ENCODE measurements at places on chromosomes 2 and 18.

GRCh38 chr2:59034837-59035236 lies 793.7 kb upstream of the FANCL start:
- peak; percentile 27 for DNase-seq

DNA sequence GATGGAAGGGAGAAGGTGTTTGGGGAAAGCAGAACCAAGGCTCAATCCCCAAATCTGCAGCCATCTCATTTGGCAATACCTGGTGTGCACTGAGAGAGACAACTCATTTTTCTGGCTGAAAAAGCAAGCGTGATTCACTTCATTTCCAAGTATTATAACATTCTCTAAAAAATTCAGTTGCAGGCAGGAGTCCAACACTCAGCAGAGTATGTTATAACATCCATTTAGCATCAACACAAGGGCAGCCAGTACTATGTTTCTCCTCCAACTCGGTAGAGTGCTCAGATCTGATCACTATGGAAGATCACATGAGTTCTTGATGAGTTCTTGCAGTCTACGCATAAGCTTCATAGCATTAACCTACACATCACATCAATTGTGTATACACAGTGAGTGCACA lies 99.4 kb upstream of the PID1 start:
- peak; percentile 43 for DNase-seq

DNA sequence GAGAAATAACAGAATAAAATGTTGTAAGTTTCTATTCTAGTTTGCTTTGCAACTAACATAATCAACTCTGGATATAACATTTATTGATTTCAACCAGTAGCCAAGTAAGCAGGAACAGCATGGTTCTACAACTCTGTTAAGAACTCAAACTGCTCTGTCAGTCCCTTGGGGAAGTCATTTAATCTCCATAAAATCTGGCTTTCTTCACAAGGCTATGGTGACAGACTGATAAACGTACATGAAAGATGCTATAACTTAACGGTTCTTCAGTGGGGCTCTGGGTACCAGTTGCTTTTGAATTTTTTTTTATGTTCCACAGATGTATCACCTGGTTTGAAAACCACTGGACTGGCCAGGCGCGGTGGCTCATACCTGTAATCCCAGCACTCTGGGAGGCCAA lies 10.3 kb downstream of the PSME4 start:
- DNase-seq: no peak

DNA sequence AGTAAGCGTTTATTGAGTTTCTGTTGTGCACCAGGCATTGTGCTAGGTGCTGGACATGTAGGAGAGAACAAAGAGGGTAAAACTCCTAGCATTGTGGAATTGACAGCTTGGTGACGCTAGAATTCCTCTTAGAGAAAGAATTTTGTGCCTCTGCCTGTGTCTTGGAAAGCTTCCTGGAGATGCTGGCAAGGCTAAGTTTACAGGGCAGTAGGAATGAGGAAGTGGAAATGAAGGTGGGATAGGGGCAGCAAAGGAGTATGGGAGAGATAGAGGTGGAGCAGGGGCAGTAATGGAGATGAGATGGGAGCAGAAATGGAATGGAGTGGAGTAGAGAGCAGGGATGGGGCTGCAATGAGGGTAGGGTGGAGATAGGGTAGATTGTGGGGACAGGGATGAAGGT lies 29.8 kb downstream of the GPR39 start:
- DNase-seq: no peak

- no peak for DNase-seq
Measured at GRCh38 chr2:121579309-121579708, 48.6 kb downstream of the RNU4ATAC start.

GRCh38 chr2:48313036-48313877 lies 216.7 kb upstream of the STON1 start:
- DNase-seq: no peak

- DNase-seq: no peak
Measured at GRCh38 chr2:191202881-191203397, 42.3 kb upstream of the MYO1B start.

GRCh38 chr2:98793275-98793674 lies 62.3 kb upstream of the MGAT4A start:
- no peak for DNase-seq

- no peak for DNase-seq
Measured at GRCh38 chr2:88114889-88115288, 13.0 kb downstream of the FABP1 start.

- DNase-seq: peak; percentile 14
Measured at GRCh38 chr2:238913931-238914647, 66.2 kb downstream of the TWIST2 start.

GRCh38 chr2:230643576-230644291 lies 68.9 kb upstream of the CAB39 start:
- DNase-seq: no peak

- DNase-seq: no peak
Measured at GRCh38 chr2:161042990-161043625, 117.1 kb upstream of the TANK start.

- DNase-seq: no peak
Measured at GRCh38 chr2:54227798-54228197, 28.2 kb downstream of the TSPYL6 start.

DNA sequence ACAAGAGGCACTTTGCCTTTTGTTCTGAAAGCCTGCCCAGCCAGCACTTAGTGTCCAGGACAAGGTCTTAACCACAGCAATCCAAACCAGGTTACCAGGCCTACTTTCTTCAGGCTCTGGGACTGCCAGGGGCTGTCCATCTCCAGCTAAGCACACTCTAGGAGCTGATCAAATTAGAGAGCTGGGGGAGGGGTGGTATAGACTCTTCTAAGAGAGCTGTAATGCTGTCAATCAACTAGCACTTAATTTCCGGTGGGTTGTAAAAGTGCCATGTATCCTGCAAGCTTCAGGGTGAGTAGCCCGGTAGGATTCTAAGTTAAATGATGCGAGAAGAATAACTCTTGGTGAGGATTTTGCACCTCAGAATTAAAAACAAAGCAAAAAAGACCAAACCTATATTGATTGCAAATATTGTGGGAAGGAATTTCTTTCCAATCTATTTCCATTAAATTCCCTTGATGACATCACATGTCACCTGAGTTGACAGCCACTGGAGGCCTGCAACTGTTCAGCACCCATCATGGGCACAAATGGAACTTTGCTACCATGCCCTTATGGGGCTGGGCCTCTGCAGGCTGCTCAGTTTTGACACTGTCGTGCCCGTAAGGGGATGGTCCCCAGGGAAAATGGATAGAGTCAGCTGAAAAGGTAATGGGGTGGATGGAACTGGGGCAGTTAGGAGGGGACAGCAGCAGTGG lies 8.7 kb upstream of the COX7A2L start:
- no peak for DNase-seq

- no peak for DNase-seq
Measured at GRCh38 chr2:221389904-221390303, 182.2 kb downstream of the EPHA4 start.

- DNase-seq: no peak
Measured at GRCh38 chr2:214126135-214126534, 284.7 kb upstream of the VWC2L start.

DNA sequence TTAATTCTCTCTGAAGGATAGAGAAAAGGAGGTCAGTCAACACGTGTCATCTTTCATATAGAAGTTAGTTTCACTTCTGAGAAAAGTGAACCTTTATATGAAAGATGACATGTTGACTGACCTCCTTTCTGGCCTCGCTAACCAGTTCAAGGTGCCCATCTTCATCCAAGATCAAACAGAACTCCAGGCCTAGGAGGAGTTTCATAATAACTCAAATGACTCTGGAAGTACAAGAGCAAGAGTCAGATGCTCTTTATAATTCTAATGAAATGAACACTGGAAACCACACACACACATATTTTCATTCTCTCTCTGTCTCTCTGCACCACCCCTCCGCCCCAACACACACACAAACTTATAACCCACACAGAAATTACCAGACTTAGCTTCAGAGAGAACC lies 16.3 kb downstream of the ANKRD44 start:
- no peak for DNase-seq

DNA sequence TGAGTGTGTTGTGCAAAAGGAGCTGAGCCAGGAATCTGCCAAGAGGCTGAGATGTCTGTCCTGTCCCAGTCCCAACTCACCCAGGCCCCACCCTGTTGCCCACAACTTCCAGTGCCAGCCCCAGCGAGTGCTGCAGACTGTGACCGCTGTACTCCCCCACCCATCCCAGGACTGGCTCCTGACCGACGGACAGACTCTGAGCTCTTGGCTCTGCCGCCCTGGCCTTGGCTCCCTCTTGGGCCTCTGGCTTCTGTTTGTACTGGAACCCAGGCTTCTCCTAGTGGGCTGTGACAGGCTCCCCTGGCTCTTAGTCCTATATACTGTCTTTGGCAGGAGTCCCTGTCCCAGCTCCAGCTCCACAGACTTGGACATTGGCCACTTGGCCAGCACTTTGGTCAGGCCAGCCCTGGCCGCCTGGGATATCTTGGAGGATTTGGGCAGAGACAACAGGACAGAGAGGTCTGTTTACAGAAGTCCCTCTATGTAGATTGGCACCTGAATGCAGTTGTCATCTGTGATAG lies 41.1 kb downstream of the ACOXL start:
- no peak for DNase-seq

GRCh38 chr2:15615301-15615920 lies 23.7 kb downstream of the DDX1 start:
- no peak for DNase-seq

DNA sequence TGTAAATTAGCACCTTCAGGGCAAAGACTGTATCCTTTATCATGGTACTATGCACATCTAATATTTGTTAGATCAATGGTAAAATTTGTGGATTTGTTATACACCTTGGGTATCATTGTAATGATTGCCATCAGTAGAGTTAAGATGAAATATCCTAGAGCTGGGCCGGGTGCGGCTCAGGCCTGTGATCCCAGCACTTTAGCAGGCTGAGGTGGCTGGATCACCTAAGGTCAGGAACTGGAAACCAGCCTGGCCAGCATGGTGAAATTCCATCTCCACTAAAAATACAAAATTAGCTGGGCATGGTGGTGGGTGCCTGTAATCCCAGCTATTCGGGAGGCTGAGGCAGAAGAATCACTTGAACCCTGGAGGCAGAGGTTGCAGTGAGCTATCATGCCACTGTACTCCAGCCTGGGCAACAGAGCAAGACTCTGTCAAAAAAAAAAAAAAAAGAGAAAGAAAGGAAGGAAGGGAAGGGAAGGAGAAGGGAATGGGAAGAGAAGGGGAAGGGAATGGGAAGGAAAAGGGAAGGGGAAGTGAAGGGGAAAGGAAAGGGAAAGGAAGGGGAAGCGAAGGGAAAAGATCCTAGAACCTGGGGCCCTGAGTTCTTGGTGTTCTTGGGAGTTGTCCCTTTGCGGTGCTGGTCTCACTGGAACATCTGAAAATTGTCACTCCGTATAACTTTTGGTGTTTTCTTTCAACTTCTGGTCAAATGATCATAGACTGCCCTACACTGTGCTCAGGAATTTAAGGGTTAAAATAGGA lies 71.1 kb upstream of the NEUROD1 start:
- no peak for DNase-seq

DNA sequence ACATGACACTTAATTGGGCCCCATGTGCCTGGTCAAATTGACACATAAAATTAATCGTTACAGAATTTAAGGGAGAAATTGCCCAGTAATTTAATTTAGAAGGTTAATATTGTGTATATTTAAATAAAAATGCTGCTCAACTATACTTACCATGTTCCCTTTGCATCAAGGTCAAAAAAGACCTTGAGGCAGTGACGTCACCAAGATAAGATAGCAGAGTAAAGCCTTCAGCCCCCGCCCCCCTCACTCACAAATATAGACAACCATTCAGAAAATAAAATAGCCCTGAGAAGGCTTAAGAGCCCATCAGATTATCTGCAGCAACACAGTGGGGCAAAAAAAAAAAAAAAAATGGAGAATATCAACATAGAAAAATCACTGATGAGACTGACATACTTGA lies 785.7 kb downstream of the CCDC85A start:
- DNase-seq: no peak

DNA sequence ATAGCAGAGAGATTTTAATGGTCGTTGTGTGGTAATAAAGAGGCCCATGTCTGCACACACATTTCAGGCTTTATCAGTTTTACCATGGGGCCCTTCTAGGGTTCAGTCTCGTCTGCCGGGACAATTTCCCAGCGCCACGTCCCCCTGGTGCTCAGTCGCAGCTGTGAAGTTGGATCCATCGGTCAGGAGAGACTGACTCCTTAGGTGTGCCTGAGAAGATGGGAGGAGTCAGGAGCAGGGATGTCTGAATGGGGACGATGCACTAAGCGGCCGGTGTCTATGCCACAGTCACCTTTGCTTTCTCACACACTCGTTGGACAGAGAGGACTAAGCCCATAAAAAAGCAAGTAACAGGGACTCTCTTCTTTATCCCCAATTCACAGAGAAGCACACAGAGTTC lies 71.4 kb downstream of the TWIST2 start:
- peak; percentile 11 for DNase-seq

DNA sequence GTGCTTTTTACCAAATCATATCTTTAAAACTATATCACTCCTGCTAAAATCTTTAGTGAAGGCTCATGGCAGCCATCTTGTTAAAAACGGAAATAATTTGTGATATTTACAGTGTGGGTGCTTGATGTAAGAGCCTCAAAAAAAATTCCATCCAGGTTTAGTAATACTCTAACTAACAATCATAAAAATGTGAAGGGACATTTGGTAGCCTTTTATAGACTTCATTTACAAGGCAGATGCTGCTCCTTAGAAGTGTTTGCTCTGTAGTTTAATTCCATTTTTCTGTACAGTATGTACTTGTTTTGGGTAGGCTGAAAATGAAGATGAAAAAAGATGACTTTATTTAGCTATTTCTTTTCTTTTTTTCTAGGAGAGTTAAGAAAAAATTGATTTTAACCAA lies 525.0 kb downstream of the ZEB2 start:
- no peak for DNase-seq

GRCh38 chr2:240636563-240637115 lies 11.4 kb downstream of the GPR35 start:
- peak; percentile 12 for DNase-seq

GRCh38 chr2:119681203-119681867 lies 2.3 kb downstream of the TMEM177 start:
- no peak for DNase-seq

- no peak for DNase-seq
Measured at GRCh38 chr2:7950035-7950612, 731.7 kb upstream of the ID2 start.

GRCh38 chr2:105929516-105929915 lies 184.8 kb downstream of the NCK2 start:
- DNase-seq: no peak
